ENCODE measurements at places on chromosomes 3 and 15.

DNA sequence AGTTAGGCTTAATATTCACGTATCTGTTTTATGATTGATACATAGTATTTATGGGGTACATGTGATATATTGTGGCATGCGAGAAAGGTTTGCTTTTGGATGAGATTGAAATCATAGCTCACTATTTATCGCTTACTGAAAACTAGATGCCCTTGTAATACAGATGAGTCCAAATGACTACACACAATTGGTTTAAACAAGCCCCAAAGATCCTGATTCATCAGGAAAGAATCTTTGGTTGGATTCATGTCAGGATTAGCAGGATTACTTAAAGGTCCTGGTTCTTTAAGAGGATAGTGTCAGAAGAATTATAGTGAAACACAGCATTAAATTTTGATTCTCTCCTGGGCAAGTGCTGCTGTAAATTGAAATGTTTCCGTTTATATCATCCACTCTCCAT, 18.6 kb upstream of the AADAC start:
- no peak for DNase-seq

DNA sequence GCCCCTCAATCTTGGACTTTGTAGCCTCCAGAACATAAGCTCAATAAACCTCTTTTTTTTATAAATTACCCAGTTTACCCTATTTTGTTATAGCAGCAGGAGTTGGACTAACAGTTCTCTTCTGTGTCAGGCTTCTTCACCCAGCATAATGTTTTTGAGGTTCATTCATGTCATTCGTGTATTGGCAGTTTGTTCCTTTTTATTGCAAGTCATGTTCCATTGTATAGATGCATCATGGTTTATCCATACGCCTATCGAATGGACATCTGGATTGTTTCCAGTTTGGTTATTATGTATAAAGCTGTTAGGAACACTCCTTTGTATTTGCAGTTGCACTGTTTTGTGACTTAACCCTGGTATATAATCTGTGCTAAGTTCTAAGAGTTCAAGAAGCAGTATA, 39.8 kb downstream of the NR1D2 start:
- DNase-seq: no peak

DNA sequence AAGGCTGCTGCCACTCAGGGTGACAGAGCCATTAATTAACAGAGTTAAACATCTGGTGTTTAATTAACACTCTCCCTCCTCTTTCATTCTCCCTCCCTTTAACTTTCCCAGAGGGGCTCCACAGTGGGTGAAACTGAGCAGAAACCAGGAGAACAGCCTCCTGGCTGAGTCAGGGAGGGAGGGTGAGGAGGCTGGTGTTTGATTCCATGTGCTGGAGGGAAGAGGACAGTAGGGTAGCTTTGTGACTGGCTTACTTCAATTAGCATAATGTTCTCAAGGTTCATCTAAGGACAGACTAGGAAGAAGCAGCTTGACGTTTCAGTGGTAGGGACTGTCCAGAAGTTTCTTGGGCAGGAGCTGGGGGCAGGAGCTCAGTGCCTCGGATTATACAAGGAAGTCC, 62.8 kb downstream of the SEMA5B start:
- no peak for DNase-seq

DNA sequence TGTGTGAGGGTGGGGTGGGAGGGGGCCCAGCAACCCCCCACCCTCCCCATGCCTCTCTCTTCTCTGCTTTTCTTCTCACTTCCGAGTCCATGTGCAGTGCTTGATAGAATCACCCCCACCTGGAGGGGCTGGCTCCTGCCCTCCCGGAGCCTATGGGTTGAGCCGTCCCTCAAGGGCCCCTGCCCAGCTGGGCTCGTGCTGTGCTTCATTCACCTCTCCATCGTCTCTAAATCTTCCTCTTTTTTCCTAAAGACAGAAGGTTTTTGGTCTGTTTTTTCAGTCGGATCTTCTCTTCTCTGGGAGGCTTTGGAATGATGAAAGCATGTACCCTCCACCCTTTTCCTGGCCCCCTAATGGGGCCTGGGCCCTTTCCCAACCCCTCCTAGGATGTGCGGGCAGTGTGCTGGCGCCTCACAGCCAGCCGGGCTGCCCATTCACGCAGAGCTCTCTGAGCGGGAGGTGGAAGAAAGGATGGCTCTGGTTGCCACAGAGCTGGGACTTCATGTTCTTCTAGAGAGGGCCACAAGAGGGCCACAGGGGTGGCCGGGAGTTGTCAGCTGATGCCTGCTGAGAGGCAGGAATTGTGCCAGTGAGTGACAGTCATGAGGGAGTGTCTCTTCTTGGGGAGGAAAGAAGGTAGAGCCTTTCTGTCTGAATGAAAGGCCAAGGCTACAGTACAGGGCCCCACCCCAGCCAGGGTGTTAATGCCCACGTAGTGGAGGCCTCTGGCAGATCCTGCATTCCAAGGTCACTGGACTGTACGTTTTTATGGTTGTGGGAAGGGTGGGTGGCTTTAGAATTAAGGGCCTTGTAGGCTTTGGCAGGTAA, 8.1 kb downstream of the FAM131A start:
- DNase-seq: no peak

DNA sequence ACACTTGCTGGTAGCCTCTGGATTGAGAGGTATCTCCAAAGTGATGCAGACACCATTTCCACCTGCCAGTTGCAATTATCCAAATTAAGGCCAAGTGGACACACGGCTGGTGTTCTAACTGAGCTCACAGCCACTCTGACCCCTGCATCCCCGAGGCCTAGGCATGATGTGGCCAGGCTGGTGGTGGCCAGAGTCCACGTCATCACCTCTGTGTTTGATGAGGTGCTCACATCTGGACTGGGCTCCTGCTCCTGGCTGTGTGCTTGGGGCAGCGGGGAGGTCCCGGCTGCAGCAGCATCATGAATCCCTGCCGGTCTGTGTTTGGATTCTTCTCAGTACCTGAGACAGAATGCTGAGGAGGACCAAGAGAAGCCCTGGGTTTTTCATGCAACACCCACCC, 4.9 kb downstream of the OXTR start:
- peak; percentile 29 for DNase-seq

- no peak for DNase-seq
Observed at GRCh38 chr3:8164145-8164544, 337.5 kb upstream of the LMCD1 start.

DNA sequence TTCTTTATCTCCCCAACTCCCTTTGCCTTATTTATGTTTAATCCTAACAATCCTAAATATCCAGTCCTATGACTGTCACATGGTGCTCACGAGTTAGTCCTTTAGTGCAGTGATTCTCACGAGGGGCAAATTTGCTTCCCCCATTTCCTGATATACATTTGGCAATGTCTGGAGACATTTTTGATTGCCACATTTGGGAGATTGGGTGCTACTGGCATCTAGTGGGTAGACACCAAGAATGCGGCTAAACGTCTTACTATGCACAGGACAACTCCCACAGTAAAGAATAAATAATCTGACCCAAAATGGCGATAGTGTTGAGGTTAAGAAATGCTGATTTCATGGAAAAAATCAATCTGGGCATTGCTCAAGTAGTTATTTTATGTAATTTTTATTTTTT, 466.5 kb downstream of the ROBO2 start:
- no peak for DNase-seq

GRCh38 chr15:82847703-82848102, 38.3 kb downstream of the WHAMM start:
- DNase-seq: no peak

GRCh38 chr15:62601777-62602545, 436.9 kb upstream of the C2CD4B start:
- DNase-seq: no peak

GRCh38 chr3:120218981-120219380, 66.0 kb downstream of the GPR156 start:
- DNase-seq: no peak

DNA sequence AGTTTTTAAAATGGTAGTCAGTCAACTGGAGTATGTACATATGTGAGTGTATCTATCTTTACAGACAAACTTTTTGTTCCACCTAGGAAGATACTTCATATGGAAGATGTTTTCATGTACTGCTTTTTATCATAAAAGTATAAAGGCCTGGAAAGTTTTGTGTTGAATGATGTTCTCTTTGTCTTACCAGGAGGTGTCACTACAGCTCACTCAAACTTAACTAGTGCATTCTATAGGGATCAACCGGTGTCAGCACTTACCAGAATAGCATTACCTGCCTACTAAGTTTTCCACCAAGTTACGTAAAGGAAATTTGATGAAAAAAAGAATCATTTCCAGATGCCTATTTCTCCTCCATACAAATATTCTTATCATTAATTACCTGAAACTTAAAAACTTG, 522.6 kb upstream of the SEMA6D start:
- no peak for DNase-seq

GRCh38 chr3:112675943-112676535, 35.1 kb upstream of the CCDC80 start:
- no peak for DNase-seq

- no peak for DNase-seq
Observed at GRCh38 chr3:10503217-10503796, 2.1 kb downstream of the ATP2B2 start.

DNA sequence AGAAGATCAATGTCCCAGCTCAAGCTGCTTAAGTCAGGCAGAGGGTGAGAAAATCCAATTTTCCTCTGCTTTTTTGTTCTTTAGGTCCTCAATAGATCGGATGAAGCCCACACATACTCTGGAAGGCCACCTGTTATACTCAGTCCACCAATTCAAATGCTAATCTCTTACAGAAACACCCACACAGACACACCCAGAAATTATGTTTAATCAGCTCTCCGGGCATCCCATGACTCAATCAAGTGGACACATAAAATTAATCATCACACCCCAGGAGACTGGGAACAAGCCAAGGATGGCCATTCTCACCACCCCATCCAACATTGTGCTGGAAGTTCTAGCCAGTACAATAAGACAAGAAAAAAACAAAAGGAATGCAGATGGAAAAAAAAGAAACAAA, 67.8 kb upstream of the SLC24A5 start:
- DNase-seq: no peak

DNA sequence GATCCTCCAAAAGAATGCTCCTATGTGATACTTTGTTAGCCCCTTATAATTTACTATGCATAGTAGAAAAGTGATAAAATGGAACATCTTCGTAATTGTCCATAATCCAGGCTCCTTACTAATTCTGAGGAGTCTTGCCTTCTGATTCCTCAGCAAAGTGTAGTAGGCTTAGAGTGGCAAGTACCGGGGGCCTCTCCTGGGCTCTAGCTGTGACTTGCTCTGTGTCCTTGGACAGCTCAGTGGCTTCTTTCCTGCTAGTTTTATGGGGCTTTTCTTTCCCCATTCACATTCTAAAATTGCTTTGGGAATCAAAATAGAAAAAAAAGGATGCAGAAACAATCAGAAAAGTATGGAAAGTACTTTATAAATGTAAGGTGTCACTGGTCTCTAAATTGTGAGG, 211.0 kb downstream of the RORA start:
- DNase-seq: no peak

- no peak for DNase-seq
Observed at GRCh38 chr3:172914854-172915253, 164.3 kb downstream of the ECT2 start.

- no peak for DNase-seq
Observed at GRCh38 chr15:71811752-71812735, 1.7 kb downstream of the NR2E3 start.

GRCh38 chr3:127363891-127364290, 76.0 kb upstream of the PRR20G start:
- no peak for DNase-seq

- no peak for DNase-seq
Observed at GRCh38 chr15:80251428-80252120, 439 bp downstream of the CTXND1 start.

GRCh38 chr15:29819979-29820378, 2.3 kb downstream of the TJP1 start:
- DNase-seq: no peak

DNA sequence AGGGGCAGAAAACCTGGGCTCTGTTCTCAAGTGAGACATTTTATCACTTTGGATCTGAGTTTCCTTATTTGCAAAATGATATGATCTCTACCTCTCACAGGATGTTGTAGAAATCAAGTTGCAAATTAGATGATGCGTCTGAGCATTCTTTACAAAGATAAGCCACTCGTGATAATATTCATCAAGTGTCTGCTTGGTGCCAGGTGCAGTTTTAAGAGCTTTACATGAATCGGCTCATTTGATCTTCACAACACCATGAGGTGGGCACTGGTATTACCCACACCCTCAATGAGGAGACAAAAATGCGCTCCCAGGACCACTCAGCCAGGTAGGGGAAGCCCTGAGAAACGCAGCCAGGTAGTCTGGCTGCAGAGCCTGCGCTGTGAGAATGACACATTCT, 59.1 kb upstream of the CA12 start:
- DNase-seq: no peak

DNA sequence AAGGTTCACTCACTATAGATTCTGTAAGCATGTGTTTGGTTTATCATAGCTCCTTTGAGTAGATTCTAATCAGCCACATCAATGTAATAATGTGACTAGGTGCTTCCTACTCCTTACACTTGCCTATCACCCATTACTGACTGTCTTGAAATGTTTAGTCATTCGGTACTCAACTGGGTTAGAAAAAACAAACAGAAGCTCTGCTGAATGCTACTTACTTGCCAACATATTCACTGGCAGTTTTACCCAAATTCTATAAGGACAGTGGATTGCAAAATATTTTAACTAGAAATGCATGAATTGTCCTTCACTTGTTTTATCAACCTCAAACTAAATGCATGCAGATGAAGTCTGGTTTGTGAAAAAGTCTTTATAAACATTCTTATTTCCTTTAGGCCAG, 352.1 kb upstream of the ALCAM start:
- no peak for DNase-seq

- DNase-seq: no peak
Observed at GRCh38 chr15:100628746-100629145, 26.4 kb downstream of the ASB7 start.

DNA sequence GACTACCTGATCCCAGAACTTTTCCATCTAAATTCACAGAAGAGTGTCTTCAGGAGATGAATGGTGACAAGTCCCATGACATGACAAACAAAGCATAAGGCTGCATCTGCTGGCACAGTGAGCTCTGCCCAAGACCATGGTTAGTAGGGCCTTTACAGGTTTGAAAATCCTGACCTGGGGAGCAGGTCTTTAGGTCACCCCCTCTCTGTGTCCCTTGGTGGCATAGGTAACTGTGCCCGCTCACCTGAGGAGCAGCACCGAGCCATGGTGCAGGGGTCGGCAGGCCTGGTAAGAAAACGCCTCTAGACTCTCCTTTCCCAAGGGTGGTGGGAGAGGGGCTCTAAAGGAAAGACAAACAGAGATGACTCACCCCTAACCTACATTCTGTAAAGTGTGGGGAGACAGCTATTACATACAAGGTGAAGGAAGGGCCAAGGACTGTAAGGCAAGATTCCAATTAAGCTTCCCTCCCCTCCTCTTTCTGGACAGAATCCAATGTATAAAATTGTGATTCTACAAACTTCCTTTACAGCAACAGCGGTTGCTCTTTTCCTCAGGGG, 74.0 kb downstream of the SATB1 start:
- no peak for DNase-seq

DNA sequence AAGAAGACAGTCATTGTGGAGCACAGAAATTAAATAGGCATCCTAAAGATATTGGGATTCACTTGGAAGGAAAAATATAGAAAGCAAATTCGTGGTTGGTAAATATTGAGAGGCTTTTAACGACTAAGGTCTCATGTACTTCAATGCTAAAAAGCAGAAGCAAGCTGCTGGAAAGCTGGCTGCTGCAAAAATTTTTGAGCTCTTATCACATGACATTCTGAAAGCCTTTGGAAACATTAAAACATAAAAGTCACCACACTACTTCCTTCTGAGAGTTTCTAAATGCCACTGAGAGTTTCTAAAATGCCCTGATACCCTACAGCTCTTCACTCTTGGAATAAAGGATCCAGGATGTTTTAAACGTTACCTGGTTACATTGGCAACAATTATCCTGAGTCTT, 39.0 kb upstream of the CBLB start:
- DNase-seq: no peak

Measured in suprapubic skin (tissue), 4 donors.